ENCODE measurements at places on chromosomes 13 and 19.

- no peak for DNase-seq
These were observed 7.4 kb downstream of the DBP start for GRCh38 chr19:48629599-48630295.

GRCh38 chr19:30804751-30805150, 432.6 kb downstream of the ZNF536 start:
- no peak for DNase-seq

DNA sequence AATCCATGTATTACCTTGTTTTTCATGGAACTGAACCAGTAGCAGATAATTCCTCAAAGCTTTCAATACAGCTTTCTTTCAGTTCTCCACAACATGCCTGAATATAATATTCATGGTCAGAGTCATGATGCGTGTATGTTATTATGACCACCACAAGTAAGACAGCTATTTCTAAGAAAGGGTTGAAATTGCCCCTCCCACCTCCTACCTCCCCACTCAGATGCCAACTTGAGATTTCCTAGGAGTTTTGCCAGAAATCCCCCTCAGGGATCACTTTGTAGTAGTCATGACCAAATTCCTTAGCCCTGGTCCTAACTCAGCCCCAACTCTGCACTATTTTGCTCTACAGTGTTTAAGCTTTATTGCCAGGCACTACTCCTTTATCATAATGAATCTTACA, 69.9 kb upstream of the RAP2A start:
- no peak for DNase-seq

GRCh38 chr13:59373341-59373740, 790.4 kb downstream of the DIAPH3 start:
- no peak for DNase-seq

DNA sequence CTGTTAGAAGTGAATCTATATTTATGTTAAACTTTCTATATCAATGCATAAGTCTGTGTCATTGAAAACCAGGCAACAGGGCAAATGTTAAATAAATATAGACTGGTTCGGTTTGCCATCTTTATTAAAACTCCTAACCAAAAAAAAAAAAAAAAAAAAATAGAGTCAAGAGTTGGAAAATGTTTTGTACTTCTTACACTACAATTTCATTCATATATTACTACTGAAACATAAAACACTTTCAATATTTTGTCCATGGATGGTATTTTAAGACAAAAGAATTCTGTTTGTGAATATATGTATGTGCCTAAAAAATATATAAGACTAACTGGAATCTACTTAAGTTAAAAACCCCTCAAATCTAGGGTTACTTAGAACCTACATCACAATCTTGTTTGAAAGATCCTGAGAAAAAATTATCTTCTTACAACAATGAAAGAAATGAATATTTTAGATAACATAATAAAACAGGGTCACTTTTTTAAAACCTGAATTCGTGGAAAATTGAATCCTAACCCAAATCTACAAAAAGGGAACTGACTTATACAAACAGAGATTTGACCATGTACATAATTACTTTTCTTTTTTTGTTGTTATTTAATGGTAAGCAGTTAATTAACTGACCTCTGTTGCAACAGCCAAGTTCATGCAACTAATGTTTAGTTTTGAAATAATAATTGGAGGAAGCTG, 5.1 kb downstream of the DACH1 start:
- no peak for DNase-seq

DNA sequence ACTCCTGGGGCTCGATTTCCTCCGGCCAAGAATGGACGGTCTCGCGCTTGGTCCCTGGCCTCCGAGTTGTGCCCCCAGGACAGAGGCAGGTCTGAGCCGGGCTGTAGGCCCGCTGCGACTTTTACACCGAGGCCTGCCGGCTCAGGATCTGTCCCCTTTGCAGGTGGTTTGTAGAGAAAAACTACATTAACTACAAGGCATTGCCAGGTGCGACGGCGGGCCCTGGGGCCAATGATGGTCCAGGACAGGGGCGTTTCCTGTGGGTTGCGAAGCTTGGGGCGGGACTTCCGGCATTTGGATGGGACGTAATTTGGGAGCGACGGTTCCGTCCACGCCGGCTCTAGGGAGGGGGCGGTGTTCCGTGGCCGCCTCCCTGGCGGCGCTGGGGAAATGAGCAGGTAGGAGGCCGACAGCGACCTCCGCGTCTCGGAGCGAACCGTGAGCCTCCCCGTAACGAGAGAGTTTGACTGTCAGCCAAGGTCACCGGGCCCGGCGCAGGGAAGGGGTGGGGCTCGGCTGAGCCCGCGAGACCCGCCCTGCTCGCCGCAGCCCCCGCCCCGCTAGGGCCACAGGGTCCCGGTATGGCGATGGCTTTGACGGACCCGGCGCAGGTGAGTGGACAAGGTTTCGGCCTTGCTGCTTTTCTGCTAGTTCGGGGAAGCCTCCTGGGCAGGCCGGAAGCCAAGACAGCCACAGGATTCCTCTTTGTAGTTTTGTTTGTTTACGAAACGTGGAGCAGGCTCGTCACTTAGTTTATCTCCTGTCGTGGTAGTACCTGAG, at the start of gene ZNF805:
Gene ZNF805 (plus strand): TSS at position 322 of the 780 bp plus-strand sequence. CDS start 260 bp downstream, at position 582.
- peak; percentile 89 for DNase-seq

- DNase-seq, result no peak
These were observed 42.0 kb upstream of the GGACT start for GRCh38 chr13:100630555-100630954.

- DNase-seq, result peak; percentile 30
These were observed 33.7 kb upstream of the ZNF724 start for GRCh38 chr19:23283925-23284324.

DNA sequence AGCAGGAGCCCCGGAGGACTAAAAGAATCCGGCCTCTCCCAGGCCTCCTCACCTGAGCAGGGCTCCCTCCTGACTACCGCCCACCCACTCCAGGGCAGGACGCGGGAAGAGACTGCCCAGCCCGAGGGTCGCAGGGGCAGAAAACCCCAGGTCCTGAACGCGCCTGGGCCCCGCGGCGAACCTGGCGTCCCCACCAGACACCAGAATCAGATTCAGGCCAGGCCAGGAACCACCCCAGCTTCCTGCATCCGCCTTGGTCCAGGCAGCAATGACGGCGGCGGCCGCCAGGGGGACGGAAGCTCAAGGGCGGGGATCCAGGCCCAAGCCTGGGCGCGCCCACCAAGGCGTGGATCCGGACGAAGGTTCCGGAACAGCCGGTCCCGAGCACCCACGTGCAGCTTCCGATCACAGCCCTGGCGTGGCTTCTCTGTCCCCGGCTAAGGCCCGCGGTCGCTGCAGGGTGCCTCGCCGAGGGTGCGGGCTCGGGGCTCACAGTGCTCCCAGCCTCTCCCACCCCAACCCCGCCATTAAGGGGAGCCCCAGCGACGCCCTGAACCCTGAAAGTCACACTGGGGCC, 3.6 kb downstream of the LGALS7 start:
- DNase-seq, result peak; percentile 90

DNA sequence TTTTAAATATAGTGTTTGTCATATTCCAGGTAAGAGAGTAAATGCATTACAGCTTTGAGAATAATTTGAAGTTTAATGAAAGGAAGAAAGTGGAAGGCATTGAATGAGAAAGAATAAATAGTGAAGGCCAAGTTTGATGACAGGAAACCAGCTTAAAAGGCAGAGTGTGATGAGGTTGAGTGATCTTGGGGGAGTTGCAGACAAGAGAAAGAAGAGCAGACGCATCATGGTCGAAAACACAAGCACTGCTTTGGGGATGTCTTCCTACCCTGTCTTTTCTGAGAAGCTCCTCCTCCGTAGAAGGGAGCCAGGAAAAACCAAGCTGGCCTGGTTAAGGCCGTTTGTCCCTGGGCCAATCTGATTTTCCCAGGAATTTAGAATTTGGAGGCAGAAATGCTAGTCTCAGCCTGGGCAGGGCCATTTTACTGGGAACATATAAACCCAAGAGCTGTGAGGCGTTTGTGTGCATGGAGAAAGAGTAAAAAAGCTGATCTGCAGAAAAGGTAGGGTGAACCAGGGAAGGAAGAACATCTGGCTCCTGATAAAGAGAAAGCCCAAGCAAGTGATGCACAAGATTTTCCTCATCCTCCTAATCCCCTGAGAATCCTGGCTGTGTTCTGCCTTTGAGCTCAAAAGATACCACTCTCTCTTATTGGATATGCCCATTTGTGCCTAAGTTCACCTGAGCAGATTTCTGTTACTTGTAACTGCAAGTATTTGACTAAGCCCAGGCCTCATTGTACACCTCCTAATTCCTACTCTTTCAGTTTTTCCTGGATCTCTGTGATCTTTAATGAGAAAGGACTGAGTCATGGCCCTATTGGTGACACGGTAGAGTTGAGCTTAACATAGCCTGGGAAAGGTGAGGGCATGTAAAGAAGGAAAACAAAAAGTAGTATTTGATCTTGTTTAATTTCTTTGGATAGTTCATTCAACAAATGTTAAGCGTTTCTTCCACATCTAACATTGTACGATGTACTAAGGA, 80.0 kb downstream of the WDFY2 start:
- no peak for DNase-seq

- no peak for DNase-seq
These were observed 22.1 kb upstream of the RASA3 start for GRCh38 chr13:114154476-114154875.

DNA sequence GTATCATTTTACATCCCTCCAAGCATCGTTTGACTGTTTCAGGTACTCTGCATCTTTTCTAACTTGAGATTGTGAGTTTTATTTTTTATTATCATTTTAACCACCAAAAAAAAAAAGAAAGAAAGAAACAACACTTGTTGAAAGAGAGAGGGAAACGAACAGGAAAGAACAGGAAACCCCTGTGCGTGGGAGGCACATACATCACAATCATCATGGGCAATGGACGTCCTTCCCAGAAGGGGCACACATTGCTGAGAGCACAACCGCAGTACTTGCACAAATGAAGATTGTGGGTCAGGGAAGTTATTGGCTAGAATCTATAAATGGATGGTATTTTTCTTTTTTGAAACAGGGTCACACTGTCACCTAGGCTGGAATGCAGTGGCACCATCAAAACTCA, 1.7 kb downstream of the CLC start:
- DNase-seq, result no peak

- DNase-seq, result no peak
These were observed 33.4 kb downstream of the MBNL2 start for GRCh38 chr13:97255515-97256021.

- DNase-seq, result no peak
These were observed 31.1 kb downstream of the CAB39L start for GRCh38 chr13:49412749-49413148.

DNA sequence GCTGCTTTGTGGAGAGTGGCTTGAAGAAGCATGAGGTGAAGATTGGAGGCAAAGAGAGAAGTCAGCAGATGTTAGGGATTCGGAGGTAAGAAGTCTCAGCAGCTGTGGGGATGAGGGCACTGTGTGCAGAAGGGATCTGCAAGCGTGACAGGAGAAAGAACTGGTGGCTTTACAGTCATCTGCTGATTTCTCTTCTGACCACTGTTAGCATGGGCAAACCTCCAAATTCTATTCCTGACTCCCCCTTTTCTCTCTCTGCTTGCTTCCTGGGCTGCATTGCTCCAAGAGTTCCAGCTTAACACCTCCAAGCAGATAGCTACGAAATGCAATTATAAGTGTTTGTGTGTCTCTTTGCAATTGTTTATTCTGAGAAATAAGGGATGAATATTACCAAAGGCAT, 159.6 kb downstream of the GGACT start:
- DNase-seq, result no peak

- no peak for DNase-seq
These were observed 919 bp upstream of the ADAMTS10 start for GRCh38 chr19:8611391-8611876.

DNA sequence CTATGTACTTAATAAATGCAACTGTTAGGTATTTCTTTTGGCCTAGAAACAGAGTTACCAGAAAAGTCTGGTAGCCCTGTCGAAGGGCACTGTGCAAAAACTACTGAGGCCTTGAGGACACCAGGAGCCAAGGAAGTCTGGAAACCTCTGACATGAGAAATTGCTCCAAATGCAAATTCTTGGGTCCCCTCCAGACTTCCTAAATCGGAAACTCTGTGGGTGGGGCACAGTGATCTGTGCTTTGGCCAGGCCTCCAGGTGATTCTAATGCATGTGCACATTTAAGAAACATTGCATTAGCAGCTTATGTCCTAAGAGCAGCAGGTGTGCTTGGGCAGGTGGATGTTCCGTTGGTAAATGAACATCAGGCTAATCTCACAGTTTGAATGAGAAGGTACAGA, 50.0 kb downstream of the STARD13 start:
- DNase-seq, result no peak

- DNase-seq, result no peak
These were observed 627.9 kb upstream of the KLF12 start for GRCh38 chr13:74761801-74762757.

DNA sequence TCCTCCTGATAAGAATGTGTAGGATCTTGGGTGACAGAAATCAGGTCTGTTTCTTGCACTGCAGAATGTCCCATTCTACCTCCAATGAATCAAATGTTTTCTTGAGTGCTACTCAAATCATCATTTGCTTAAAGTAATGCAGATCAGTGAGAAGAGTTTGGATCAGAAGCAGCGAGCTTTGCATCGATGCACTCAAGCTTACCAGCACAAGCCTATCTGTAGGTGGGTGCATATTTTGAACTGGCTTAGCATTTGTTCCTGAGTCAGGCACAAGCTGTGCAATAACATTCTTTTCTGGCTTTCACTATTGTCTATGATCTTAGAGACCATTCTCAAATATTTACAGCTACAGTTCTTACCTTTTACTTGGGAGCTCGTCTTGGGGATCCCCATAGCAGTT, 109.5 kb downstream of the UBL3 start:
- no peak for DNase-seq

DNA sequence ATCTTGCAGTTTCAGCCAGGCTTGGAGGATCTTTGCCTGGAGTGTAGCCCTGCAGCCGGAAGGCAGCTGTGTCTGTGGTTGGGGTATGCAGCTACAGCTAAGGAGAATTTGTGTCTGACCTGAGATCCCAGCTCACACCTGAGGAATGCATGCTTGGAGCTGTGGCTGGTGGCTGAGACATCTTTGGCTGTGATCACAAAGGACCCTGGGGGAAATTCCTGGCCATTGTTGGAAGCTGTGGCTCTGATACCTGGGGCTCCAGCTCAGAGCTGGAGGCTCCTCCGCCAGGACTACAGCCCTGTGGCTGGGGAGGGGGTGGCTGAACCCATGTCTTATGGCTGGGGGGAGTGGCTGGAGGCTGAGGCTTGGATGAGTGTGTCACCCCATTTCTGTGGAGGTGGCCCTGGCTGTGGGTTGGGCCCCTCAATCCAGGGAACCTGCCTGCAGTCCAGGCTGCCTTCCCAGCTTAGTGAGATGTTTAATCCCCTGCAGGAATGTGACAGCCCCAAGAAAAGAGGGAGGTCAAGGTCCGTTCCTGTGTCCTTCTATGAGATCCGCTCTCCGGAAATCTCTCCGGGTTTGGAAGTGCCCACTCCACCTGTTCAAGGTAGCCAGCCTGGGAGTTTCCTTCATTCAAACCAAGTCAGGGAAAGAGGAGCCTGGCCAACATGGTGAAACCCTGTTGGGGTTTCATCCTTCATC, 27.6 kb downstream of the ARHGEF18 start:
- no peak for DNase-seq

DNA sequence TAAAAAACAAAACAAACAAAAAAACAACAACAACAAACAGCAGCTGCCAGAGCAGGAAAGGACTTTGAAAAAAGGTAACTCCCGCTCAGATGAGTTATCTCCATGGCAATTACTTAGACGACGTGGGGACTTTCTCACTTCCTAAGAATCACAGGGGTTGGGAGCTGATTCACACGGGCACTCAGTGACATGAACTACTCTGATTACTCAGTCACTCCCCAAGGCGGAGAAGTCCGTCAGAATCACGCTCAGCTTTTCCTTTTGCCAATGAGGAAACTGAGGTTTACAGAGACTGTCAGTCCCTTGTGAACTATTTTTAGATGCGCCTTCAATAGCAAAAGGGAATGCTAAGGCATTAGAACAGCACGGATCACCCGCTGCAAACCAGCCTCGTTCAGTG, 32.3 kb upstream of the MATK start:
- DNase-seq, result peak; percentile 98

- peak; percentile 8 for DNase-seq
These were observed 401 bp upstream of the ZNF765 start for GRCh38 chr19:53394522-53394973.

Measured in inflammatory macrophage treated with lipopolysaccharide for 4 hours (primary cell).